ENCODE measurements at places on chromosomes 7 and 10. TPM values are rescaled to one million over a fixed set of nuclear protein-coding genes. Genes with fewer than 3 reads are reported as not detected.

CHN2 gene
- 0.21 TPM for total RNA-seq

IFIT5 gene
- 32.5 TPM for total RNA-seq

NKX1-2 gene
- not detected for total RNA-seq

EPO gene
- not detected for total RNA-seq

MOGAT3 gene
- not detected for total RNA-seq

NPC1L1 gene
- not detected for total RNA-seq

CNPY1 gene
- total RNA-seq, result not detected

TCERG1L gene
- not detected for total RNA-seq

OR6V1 gene
- not detected for total RNA-seq

MIOS gene
- total RNA-seq, result 33.3 TPM

TMEM176A gene
- not detected for total RNA-seq

CAMK1D gene
- total RNA-seq, result 3.9 TPM

POMZP3 gene
- total RNA-seq, result 8.5 TPM

COL28A1 gene
- total RNA-seq, result not detected

MYOF gene
- 300 TPM for total RNA-seq

HBP1 gene
- 44.8 TPM for total RNA-seq

H2BK1 gene
- total RNA-seq, result not detected

NXPH1 gene
- not detected for total RNA-seq
